ENCODE measurements at places on chromosomes 6 and 20.

GRCh38 chr6:5522147-5522546 is 260.8 kb downstream of the FARS2 start:
- DNase-seq = no peak

DNA sequence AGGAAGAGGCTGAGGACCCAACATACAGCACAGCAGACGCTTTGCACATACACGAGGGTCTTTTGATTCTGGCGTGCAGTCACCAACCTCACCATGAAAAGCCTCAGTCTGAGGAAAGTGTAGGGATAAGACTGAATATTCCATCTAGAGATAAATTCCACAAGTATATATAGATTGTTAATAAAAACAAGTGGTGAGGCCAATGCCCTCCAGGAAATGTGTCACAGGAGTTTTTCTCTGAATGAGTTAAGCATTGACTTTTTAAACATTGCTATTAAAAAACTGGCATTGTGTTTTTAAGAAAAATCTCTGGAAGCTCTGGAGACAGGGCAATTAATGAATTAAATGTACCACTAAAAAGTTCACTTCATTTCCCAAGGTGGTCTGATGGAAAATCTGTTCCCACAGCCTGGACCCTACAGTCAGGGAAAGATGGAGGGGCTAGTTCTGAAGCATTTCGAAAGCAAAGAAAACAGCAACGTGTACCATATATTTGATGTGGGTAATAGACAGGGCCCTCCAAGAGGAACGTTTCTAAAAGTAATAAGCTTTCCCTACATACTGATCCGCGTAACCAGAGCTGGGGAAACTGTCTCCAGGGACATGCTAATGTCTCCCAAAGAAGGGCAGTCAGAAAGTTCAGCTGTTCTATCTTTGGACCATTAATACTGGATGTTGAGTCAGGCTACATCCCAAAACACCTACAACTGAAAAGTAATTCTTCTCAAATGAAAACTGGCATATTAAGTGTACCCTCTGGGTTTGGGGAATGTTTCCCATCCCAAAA is 301.1 kb downstream of the FOXC1 start:
- peak; percentile 48 for DNase-seq

DNA sequence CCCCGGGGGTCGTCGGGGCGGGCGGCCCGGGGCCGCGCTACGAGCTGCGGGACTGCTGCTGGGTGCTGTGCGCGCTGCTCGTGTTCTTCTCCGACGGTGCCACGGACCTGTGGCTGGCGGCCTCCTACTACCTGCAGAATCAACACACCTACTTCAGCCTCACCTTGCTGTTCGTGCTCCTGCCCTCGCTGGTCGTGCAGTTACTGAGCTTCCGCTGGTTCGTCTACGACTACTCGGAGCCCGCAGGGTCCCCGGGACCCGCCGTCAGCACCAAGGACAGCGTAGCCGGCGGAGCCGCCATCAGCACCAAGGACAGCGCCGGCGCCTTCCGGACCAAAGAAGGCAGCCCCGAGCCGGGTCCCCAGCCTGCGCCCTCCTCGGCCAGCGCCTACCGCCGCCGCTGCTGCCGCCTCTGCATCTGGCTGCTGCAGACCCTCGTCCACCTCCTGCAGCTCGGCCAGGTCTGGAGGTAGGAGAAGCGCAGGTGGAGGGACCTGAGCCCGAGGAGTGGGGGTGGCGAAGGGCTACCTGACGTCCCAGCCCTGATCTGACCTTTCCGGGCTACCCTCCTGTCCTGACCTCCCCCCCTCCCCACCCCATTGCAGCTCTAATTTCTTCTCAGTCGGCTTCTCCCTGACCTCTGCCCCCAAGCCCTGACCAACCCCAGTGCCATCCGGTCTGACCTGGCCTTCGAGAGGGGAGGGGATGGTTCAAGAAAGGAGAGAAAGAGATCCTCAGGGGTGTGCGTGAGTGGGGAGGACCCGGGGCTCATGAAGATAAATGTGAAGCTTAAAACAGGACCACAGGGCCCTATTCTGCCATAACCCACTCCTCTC is 558 bp downstream of the XKR7 start:
- peak; percentile 13 for DNase-seq

GRCh38 chr6:116206231-116206903 is 47.5 kb downstream of the TSPYL4 start:
- DNase-seq = no peak

DNA sequence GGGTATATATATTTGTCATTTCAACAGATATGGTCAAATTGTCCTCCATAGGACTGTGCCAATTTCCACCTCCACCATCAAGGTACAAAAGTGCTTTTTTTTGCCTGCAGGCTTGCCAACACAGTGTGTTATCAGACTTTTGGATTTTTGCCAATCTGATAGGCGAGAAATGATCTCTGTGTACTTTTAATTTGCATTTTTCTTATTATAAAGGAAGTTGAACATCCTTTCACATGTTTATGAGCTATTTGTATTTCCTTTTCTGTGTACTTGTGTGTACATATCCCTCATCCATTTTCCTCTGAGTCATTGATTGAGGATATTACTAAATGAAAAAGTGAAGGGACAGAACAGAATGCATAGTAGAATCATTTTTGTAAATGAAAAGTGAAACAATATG is 39.0 kb upstream of the PTPN1 start:
- no peak for DNase-seq

DNA sequence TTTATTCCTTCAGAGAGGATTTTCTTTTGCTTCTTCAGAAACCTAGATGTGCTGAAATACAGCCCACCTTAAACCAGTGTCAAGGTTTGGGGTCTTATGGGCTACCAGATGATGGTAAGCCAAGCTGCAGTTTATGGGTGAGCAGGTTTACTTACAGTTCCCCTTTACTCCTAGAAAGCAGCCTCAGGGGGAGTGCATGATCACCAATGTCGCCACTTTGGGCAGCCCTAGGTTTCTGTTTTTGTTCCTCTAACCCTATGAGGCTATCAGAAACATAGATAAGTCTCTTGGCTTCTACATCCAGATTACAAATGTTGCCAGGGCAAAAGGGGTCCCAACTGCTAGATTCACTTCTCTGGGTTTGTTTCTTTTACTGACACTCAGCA is 67.2 kb downstream of the TRIM27 start:
- no peak for DNase-seq
